ENCODE measurements at places on chromosomes 3 and 15.

- no peak for DNase-seq
Observed at GRCh38 chr15:25095179-25095578, 140.4 kb downstream of the SNRPN start.

- DNase-seq = no peak
Observed at GRCh38 chr3:141466633-141467169, 20.1 kb upstream of the RASA2 start.

- no peak for DNase-seq
Observed at GRCh38 chr15:98905963-98906711, 101.5 kb downstream of the PGPEP1L start.

DNA sequence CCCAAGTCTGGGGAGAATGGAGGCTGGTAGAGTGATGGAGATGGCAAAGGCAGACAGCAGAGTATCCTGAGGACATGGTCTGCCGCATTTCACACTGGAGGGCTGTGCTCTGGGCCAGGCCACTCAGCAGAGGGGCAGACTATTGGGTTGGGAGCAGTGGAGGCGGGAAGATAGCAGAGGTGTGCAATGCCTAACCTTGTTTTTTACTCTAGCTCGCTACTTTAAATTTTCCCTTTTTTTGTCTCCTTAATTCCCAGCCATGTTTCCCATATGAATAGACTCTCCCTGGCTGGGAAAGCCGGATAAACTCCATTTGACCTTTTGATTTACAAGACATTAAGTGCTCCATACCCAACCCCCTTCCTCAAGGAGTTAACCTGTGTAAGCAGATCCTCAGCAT is 33.5 kb upstream of the ST6GAL1 start:
- DNase-seq = no peak

- DNase-seq = no peak
Observed at GRCh38 chr3:294096-294495, 97.5 kb downstream of the CHL1 start.

- no peak for DNase-seq
Observed at GRCh38 chr3:53311882-53312281, 35.5 kb downstream of the DCP1A start.

DNA sequence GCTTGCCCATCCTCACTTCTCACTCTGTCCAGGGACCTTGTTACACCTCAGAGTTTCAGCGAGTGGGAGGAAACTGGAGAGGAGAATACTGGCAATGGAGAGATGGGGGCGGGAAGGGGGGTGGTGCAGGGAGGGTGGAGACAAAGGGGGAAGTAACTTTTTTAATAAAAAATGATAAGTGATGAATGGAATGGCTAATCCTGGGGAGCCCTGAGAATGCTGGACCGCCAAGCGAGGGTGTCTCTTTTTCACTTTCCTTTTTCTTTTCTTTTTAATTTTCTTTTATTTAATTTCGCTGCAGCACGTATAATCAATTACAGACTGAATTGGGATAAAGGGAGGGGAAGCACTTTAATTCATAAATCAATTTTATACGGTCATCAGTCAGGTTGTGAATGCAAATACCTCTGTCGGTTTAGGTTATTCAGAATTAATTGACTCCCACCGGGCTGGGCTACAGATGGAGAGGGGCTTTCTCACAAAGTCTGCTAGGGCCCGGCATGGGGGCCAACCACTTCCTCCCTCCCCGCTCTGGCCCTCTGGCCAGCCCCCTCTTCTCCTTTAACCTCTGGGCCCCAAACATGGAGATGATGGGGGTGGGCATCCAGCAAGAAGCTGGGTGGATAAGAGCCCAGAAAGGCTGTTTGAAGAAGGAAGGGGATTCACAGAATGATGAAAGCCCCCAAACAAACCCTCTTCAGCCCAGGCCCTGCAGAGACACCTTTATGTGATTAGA is 106.8 kb upstream of the BOC start:
- DNase-seq = no peak

DNA sequence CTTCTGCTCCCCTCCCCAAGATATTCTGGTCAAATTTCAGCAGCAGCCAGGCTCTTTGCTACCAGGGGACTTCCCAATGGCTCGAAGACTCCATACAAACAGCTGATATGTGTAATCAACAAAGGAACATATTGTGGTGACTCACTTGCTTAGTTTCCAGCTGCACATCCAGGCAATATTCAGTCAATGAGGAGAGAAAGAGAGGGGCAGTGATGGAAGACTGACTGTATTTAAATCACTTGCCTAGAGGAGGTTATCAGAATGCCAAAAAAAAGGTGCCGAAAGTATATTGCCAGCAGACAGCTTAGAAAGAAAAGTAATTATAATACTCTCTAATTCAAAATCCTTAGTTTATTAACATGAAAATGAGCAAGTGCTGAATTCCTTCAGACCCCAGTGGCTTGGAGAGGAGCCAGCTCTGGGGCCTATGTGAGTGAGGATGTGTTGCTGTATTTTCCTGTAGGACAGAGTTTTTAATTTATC is 236.5 kb downstream of the LRTM1 start:
- no peak for DNase-seq

All from fibroblast of the conjunctiva (primary cell).